ENCODE measurements at places on chromosomes 12 and 14.

- no peak for DNase-seq
Measured at GRCh38 chr14:100889641-100890040, 13.9 kb downstream of the RTL1 start.

- no peak for DNase-seq
Measured at GRCh38 chr14:102979406-102979805, 56.9 kb downstream of the AMN start.

DNA sequence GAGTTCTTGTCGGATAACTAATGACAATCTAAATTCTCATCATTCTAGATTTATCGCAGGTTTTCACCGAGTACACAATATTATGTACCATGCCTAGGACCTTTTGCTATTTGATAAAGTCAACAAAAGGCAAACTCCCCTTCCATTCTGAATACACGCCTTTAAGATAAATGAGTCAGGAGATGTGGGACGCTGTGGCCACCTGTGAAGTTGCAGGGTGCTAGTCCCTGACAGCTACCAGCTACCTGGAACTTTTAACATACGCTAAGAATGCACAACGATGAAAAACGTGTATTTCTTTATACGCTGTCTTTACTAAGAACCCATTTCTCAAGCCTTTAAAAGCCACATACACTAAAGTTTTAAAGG lies 678 bp downstream of the MDM1 start:
- DNase-seq = peak; percentile 42

- no peak for DNase-seq
Measured at GRCh38 chr12:117485984-117486839, 124.8 kb upstream of the NOS1 start.

GRCh38 chr12:123449249-123449733 lies 8.6 kb upstream of the SNRNP35 start:
- no peak for DNase-seq

DNA sequence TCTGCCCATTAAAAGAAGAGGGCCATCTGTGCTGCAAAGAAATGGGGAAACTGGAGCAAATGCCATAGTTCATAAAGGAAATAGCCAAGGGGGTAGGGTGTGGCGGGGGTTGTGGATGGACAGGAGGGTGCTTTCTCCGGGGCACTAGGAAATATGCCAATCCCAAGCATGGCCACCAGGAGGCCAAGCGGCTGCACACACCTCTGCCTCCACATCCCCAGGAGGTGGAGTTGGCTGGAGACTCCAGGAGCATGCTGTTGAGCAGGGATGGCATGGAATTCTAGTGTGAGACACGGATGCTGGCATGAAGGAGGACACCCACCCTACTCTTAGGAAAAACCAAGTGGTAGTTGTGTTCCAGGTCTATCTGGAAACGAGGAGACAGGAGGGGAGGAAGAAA lies 25.2 kb downstream of the NID2 start:
- peak; percentile 26 for DNase-seq

GRCh38 chr12:128695697-128696096 lies 128.1 kb downstream of the SLC15A4 start:
- no peak for DNase-seq

- DNase-seq = peak; percentile 82
Measured at GRCh38 chr12:57224973-57225679, 4.4 kb upstream of the SHMT2 start.

GRCh38 chr14:50772412-50772811 lies 58.5 kb downstream of the NIN start:
- no peak for DNase-seq

DNA sequence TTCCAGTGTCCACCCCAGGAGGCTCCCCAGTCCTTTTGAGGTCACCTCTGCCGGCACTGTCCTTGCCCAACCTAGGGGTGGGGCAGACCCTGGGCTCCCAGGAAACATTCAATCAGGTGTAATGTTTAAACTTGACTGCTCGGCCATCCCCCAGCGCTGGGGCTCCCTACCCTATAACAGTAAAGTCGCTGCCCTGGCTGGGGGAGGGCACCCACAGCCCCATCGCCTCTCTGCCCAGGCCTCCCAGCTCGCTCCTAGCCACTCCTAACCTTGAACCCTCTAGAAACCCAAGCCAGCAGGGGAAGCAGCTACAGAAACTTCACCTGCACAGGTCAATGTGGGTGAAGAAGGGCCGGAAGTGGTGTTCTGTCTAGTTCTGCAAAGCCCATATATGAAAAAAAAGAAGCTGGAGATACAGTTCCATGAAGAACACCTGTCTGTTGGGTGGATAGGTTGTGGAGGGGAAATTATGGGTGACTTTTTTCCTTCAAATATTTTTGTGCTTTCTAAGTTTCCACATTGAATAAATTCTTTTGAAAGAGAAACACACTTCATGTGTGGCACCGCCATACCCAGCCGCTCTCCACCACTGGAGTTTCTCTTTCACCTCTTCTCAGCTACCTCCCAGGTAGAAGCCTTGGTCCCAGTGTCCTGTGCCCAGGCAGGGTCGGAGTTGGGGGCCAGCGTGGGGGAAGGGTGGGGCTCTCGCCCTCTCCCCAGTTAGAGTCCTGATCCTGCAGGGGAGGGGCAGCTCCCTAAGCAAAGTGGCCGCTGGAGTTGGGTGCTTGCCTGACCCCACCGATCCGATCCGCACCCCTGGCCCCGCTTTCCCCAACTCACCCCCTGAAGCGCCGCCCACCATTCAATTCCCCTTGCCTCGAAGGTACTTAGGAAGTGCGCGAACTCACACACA lies 1.1 kb downstream of the CLMN start:
- no peak for DNase-seq

DNA sequence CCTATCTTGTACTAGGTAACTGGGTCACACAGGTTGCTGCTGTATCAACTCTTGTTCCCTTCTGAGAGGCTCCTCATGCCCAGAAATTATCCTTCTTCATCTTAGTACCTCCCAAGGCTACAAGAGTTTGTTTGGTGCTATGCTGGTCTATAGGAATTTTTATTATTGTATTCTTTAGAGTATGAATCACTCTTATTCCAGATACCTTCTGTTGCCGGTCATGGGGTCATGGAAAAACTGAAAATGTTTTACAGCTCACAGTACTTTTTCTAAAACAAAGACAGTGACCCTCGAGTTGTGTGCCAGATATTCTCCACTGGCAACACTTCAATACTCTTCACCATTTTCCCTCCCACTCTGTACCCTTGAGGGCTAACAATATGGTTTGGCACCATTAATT lies 1598.0 kb upstream of the TMEM132C start:
- no peak for DNase-seq

- DNase-seq = no peak
Measured at GRCh38 chr12:27915021-27915420, 57.5 kb downstream of the PTHLH start.

- DNase-seq = no peak
Measured at GRCh38 chr12:122893208-122894153, 2.4 kb downstream of the VPS37B start.

GRCh38 chr12:79920421-79921238 lies 14.3 kb downstream of the PPP1R12A start:
- DNase-seq = no peak

- no peak for DNase-seq
Measured at GRCh38 chr12:52524241-52524897, 4.2 kb upstream of the KRT5 start.

DNA sequence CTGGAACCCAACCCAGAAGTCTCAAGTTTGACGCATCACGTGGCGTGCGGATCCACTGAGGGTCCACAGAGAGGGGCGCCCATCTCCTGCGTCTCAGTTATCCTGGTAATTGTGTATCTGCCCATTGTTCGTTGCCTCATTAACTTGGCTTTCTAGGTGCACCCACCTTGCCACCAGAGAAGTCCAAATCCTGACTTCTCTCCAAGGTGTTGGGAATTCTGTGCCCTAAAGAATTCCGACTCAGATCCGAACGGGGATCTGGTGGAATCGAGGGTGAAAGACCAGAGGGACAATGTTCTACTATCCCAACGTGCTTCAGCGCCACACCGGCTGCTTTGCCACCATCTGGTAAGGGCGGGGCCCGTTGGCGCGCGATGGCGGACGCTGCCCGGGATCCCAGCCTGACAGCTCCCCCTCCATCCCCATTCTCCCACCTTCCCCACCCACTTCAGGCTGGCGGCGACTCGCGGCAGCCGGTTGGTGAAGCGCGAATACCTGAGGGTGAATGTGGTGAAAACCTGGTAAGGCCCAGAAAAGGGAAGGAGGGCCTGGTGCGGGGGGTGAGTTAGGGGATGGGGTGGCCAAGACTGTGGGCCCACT lies 481 bp downstream of the REC8 start:
- DNase-seq = no peak

Data from activated CD4-positive, alpha-beta T cell treated with anti-CD3 and anti-CD28 coated beads, Interleukin-2, Interleukin-6, amounts not matched to agents 100 ng/mL and 50 ng/mL, durations not matched to agents 16 hours and 8 hours (primary cell).